ENCODE measurements at places on chromosomes 11 and 22. TPM values are rescaled to one million over a fixed set of nuclear protein-coding genes. Genes with fewer than 3 reads are reported as not detected.

The GSTT2 gene
- not detected for total RNA-seq

The TRIM29 gene
- 45.9 TPM for total RNA-seq

The UCP2 gene
- total RNA-seq: 28.2 TPM

The CENPM gene
- total RNA-seq: 1.9 TPM

The MRPL17 gene
- 18.9 TPM for total RNA-seq

The OR6A2 gene
- 0.16 TPM for total RNA-seq

The GALNT18 gene
- 25.9 TPM for total RNA-seq

The PATE2 gene
- total RNA-seq: 0.32 TPM

The COPB1 gene
- total RNA-seq: 95.2 TPM

The MUC2 gene
- total RNA-seq: 0.66 TPM

The TMEM151A gene
- total RNA-seq: 0.16 TPM

The GAB4 gene
- not detected for total RNA-seq

The TMPRSS13 gene
- total RNA-seq: 0.32 TPM

The CHCHD10 gene
- 21.4 TPM for total RNA-seq

The ZP1 gene
- total RNA-seq: not detected

The ABTB2 gene
- 5.6 TPM for total RNA-seq

The SLC17A6 gene
- not detected for total RNA-seq

The CD81 gene
- 311 TPM for total RNA-seq

The MS4A3 gene
- not detected for total RNA-seq

The RIN1 gene
- total RNA-seq: 6.6 TPM

The TST gene
- total RNA-seq: 60.2 TPM

The MIOX gene
- total RNA-seq: not detected

The COA4 gene
- 74.2 TPM for total RNA-seq

The MB gene
- 13.1 TPM for total RNA-seq

The OR4C5 gene
- not detected for total RNA-seq

The BIRC3 gene
- 10.8 TPM for total RNA-seq

The POU2AF2 gene
- total RNA-seq: 2.0 TPM

The PPP6R3 gene
- 227 TPM for total RNA-seq

The CD3E gene
- 6.0 TPM for total RNA-seq

The OTUB1 gene
- 79.3 TPM for total RNA-seq

The ART5 gene
- 1.3 TPM for total RNA-seq

The GRM5 gene
- not detected for total RNA-seq

The LARGE1 gene
- total RNA-seq: 27.8 TPM

The VSTM5 gene
- total RNA-seq: 0.29 TPM

The MLC1 gene
- total RNA-seq: 0.15 TPM

The CHRM1 gene
- 0.88 TPM for total RNA-seq

The PHF21B gene
- total RNA-seq: 3.6 TPM

The FUT4 gene
- total RNA-seq: 9.4 TPM

The ASPHD2 gene
- 0.59 TPM for total RNA-seq

The TRIM48 gene
- not detected for total RNA-seq

The PANX2 gene
- 2.0 TPM for total RNA-seq

The UBQLN3 gene
- 0.66 TPM for total RNA-seq

The TBX10 gene
- not detected for total RNA-seq

The CNTF gene
- 0.66 TPM for total RNA-seq

The OR5A1 gene
- not detected for total RNA-seq

The BIK gene
- total RNA-seq: not detected

The HEPHL1 gene
- total RNA-seq: 0.33 TPM

The ACRV1 gene
- 0.29 TPM for total RNA-seq

The A4GALT gene
- 22.9 TPM for total RNA-seq

The RFPL2 gene
- not detected for total RNA-seq

The CASP5 gene
- not detected for total RNA-seq

The GRAMD1B gene
- 2.0 TPM for total RNA-seq

The MS4A8 gene
- 0.66 TPM for total RNA-seq
